Stimulated activated CD8-positive, alpha-beta memory T cell treated with anti-CD3 and anti-CD28 coated beads, Interleukin-4, amount 100 ng/mL, for 4 hours (primary cell): ENCODE measurements at places on chromosomes 1 and 21.

- no peak for DNase-seq
Observed at GRCh38 chr21:38712664-38713063, 93.1 kb upstream of the ETS2 start.

GRCh38 chr1:1407636-1408318 lies 684 bp upstream of the MRPL20 start:
- no peak for DNase-seq

DNA sequence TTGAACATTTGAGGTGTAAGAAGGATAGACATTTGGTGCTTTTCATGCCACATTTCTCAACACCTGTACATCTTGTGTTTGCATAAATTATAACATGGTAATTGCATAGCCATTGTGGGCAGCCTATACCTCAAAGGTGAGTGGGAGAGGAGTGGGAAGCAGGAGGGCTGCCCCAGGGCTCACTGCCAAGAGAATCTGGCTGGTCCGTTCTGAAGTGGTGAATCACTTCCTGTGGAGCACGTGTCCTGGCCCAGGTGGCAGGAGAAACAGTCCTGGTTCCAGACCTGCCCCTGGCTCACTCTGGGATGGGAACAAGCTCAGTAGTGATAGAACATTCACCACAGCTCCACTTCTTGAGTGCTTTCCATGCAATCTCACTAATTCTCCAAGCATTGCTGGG lies 11.6 kb upstream of the OLFML2B start:
- no peak for DNase-seq

DNA sequence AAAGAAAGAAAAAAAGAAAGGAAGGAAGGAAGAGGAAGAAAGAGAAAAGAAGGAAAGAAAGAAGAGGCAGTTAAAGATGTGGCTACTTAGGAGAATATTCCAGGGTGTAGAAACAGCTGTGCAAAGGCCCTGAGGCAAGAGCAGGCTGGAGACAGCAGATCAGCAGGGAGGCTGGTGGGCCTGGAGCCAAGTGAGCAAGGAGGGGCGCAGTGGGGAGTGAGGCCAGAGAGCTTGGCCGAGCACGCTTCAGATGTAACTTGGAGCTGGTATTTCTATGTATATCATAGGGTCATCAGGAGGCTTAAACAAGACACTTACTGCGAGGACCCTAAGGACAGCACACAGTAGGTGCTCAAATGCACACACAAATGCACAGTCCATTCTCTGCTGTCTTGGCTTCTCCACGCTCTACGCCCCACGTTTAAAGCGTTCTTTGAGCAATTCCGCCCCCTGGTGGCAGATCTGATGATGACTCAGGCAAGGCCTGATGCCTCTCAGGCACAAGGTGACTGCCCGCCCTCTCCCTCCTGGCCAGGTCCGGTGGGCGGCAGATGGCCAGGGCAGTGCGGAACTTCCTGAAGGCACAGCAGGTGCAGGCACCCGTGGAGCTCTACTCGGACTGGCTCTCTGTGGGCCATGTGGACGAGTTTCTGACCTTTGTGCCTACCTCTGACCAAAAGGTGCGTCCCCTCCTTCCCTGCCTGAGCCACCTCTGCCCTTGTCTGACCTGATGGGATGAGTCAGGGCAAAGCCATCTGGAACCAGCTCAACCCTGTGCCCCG lies 11.9 kb upstream of the PADI3 start:
- peak; percentile 66 for DNase-seq

DNA sequence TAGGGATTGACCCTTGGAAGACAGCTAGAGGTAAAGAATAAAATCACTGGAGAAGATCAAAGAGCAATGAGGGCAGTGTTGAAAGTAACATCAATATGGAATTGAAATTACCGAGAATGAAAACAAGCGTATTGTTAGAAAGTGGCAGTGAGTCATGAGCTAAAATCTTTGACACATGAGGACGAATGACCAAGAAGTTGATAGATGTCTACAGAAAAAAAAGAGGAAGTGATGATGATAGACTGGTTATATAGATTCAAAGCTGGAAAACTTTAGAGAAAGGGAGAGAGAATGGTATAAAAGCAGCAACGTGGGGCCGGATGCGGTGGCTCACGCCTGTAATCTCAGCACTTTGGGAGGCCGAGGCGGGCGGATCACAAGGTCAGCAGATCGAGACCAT lies 12.5 kb upstream of the DNM3 start:
- DNase-seq = no peak

DNA sequence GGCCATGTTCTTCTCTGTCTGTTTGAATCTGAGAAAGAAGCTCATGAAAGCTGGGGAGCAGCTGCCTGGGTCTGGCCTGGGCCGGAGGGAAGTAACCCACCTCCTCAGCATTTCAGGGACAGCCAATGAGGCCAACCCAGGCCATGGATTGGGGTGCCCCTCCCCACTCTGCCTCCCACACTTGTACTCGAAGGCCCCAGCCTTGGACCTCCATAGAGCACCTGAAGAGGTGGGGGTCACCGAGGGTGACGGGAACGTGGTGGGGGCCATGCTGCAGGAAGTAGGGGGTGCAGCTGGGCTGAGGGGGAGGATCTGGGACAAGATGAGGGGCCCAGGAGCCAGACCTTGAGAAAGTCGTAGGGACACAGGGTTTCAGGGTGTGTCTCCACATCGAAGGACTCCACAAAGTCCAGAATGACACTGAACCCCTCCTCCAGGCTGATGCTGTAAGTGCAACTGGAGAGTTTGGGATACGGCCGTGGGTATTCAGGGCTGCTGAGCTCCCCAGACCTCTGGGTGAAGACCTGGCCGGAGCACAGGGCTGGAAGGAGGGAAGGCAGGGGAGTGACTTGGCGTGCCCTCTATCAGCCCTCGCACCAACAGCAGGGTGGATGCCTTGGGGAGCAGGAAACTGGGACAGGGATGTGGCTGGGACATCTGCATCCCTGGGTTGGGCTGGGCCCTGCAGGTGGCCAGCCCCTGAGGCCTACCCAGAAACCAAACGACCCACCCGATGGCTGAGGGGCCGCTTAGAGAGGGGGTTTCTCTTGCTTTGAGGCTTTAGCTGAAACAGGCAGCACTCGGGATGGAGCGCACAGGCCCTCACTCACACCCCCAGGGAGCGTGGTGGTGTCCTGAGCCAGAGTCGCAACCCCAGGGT lies 3.8 kb downstream of the MASP2 start:
- no peak for DNase-seq

- DNase-seq = no peak
Observed at GRCh38 chr21:33848249-33848953, 67.2 kb downstream of the ATP5PO start.
